ENCODE measurements at places on chromosomes 16 and 17. TPM values are rescaled to one million over a fixed set of nuclear protein-coding genes. Genes with fewer than 3 reads are reported as not detected.

The P2RX1 gene
- total RNA-seq = 4.2 TPM

DNA sequence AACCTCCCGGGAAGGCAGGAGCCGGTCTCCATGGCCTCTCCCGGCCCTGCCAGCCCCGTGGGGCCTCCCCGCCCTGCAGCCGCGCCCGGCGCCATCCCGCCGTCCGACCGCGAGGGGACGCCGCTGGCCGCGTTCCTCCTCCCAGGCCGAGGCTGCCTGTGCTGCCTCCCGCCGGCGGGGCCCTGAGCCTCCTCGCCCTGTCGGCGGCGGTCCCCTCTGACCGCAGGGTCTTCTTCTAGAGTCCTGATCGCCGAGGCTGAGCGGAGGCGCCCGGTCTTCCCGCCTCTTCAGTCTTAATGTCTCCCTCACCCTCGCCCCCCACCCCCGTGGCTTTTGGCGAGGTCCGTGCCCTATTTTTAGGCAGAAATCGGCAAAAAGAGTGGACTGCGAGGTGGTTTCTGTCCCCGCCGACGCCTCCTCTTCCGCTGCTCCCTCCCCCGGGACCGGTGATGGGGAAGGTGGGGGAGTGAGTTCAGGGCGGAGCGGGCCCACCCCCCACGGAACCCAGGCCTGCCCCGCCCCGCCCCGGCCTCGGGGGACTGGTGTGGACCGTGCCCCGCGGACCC is 794 bp upstream of the CPNE7 start:
- H3K4me3 ChIP-seq = peak overlapping the region; percentile 15
- H3K36me3 ChIP-seq = no peaks in the 10 kb centered on the region
- peaks cover 3% of the 10 kb centered on the region for H3K27me3 ChIP-seq
- DNase-seq = no peak
- peaks cover 18% of the 10 kb centered on the region for H3K4me1 ChIP-seq
- H3K27ac ChIP-seq = no peak overlapping the region

The KIFC3 gene
- total RNA-seq = 36.8 TPM

DNA sequence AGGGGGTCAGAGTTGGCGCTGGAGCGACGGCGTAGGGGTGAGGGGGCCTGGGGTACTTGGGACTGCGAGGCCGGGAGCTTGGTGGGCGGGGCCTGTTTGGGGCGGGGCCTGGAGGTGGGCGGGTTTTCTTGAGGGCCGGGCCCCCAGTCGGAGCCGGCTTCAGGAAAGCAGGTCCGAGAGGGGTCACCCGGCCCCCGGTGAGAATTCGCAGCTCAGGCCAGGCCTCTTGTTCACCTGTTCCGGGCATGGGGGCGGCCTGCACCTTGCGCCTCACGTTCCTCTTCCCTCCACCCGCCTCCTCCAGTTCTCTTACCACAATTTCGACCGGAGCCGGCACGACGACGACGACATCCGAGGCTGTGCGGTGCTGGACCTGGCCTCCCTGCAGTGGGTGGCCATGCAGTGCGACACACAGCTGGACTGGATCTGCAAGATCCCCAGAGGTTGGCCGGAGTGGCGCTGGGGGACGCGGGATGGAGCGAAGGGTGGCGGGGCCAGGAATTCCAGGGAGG is 52.5 kb downstream of the MRC2 start:
- H3K27ac ChIP-seq = no peak overlapping the region
- H3K36me3 ChIP-seq = peaks cover 10% of the 10 kb centered on the region
- H3K4me1 ChIP-seq = peaks cover 9% of the 10 kb centered on the region
- no peak overlapping the region for H3K4me3 ChIP-seq
- DNase-seq = no peak
- H3K27me3 ChIP-seq = no peaks in the 10 kb centered on the region

- H3K27ac ChIP-seq = no peak overlapping the region
- no peak for DNase-seq
- H3K4me1 ChIP-seq = no peaks in the 10 kb centered on the region
- H3K4me3 ChIP-seq = no peak overlapping the region
These were observed 10.7 kb downstream of the HIRIP3 start for GRCh38 chr16:29984764-29985147.

GRCh38 chr17:78130437-78131101 is at the start of gene TMC8:
Gene TMC8, plus strand, starts transcription at chr17:78130771. Its CDS starts 818 bp downstream, at chr17:78131589.
- peak within 1 kb of the TSS; percentile 32 for H3K4me3 ChIP-seq
- H3K36me3 ChIP-seq = no peaks in the 10 kb centered on the region
- no peak for DNase-seq
- peaks cover 69% of the 10 kb centered on the region for H3K4me1 ChIP-seq
- peak within 1 kb of the TSS; percentile 48 for H3K27ac ChIP-seq

GRCh38 chr16:24577167-24577566 is 37.8 kb downstream of the RBBP6 start:
- no peaks in the 10 kb centered on the region for H3K4me1 ChIP-seq
- no peaks in the 10 kb centered on the region for H3K36me3 ChIP-seq
- no peaks in the 10 kb centered on the region for H3K27me3 ChIP-seq
- DNase-seq = no peak
- no peak overlapping the region for H3K4me3 ChIP-seq
- H3K27ac ChIP-seq = no peak overlapping the region
